ENCODE measurements at places on chromosomes 13 and 19.
A peak's percentile ranks its signal among the peaks of the same experiment; 100 is the strongest.

GRCh38 chr19:3194106-3195087, 8.7 kb downstream of the NCLN start:
- DNase-seq, result no peak

GRCh38 chr13:72284791-72285190, 417.8 kb upstream of the DACH1 start:
- DNase-seq, result no peak

DNA sequence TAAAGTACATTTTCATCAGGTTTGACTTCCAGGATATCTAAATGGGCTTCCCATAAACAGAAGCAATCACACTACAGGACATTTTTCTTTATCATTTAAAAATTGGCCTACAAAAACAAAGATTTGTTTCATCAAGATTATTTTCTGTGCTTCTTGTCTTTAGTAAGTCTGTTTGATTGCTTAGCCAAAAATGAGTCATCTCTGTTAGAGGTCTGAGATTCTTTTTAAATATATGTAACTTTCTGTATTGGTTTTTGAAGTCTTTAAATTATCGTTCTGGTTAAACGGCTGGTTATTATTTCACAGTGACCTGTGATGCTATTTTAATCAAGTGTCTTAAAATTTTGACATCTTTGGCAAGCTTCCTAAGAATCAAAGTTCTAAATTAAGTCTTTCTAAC, 62.7 kb downstream of the SLITRK1 start:
- no peak for DNase-seq

- no peak for DNase-seq
Measured at GRCh38 chr13:77896977-77897376, 21.7 kb downstream of the EDNRB start.

GRCh38 chr13:70666883-70667556, 558.8 kb upstream of the KLHL1 start:
- DNase-seq, result no peak

GRCh38 chr19:44644402-44645016, 799 bp downstream of the PVR start:
- peak; percentile 53 for DNase-seq

DNA sequence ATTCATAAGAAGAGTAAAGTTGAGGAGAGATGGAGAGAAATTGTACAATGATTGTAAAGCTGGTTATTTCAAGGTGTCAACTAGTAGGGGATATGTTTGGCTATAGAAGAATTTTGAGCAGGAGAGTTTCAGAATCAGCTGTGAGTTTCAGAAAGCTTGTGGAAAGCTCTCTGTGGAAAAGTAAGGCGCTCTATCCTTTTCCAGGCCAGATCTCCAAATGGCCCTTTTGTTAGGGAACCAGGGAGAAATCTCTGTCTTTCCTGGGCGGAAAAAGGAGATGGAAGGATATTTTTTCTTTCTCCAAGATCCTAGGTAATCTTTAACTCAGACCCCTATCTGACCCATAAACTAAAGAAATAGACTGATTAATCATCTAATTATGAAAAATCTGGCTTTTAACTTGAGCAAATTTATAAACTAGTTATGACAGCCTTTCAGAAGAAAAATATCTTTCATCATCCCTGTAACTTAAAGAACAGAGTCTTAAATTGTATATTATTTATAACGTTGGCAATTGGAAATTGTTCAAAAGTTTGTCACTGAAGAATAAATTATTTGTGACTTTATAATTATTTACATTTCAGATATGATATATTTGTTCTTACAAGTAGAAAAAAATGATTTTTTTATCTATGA, 34.5 kb downstream of the SPRY2 start:
- no peak for DNase-seq

DNA sequence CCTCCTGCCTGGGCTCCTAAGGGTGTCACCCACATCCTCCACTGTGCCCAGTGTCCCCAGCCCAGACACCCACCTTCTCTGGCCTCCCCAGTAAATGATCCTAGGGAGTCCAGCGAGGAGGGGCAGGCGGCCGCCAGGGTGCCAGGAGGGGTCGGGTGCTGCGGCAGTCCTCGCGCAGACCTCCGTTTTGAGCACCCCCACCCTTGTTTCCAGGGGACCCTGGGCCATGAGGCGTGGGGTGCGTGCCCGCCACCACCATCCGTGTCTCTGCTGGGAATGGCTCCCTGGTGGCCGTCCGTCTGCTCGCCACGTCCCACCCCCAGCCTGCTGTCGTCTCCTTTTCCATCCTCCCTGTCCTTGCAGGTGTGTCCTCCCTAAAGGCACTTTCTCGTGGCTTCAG, 133.0 kb downstream of the KDM4B start:
- DNase-seq, result no peak

Data from HTR-8/SVneo (cell line).